ENCODE measurements at places on chromosomes 4 and X.

GRCh38 chr4:1720163-1720983 lies 750 bp downstream of the TMEM129 start:
- no peak for DNase-seq

DNA sequence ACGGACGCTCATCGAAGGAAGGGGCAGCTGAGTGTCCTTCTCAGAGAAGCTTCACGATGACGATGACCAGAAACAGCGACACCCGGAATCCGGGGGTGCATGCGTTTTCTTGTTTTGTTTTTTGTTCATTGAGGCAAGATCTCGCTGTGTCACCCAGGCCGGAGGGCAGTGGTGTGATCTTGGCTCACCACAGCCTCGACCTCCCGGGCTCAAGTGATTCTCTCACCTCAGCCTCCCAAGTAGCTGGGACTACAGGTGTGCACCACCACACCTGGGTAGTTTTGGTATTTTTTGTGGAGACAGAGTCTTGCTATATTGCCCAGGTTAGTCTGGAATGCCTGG lies 19.8 kb downstream of the DGKQ start:
- no peak for DNase-seq

GRCh38 chr4:146978641-146979040 lies 33.0 kb upstream of the TTC29 start:
- DNase-seq, result no peak

DNA sequence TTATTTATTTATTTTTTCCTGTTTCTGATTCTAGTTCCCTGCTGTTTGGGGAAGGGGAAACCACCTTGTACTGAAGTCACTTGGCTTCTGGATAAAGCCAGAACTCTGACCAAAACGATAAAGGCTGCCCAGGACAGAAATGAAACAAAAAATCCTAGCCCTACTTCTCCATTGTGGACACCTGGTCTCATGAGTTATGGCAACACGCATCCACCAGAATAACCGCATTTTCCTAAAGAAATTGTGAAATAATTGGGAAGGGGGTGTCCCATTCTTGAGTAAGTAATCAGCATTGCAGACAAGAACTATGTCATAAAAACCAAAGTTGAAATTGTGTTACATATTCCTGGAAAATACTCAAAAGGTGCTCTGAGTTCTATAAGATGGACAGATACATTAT lies 42.1 kb downstream of the SLC9A7 start:
- DNase-seq, result no peak

DNA sequence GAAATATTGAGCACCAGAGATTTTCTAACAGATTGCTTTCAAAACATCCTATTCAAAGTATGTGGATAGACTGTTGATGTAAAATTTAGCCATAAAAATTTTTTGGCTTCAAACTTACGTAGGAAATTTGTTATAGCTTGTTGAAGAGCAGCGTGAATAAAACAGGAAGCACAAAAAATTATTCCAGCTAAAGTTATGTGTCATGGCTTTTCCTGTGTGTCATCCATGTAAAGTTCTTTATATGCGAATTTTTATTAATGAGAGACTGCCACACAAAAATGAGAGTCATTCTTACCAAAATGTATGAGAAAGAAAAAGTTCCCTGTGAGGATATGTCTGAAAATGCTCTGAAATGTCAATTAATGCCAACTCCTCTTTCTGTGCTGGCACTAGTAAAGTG lies 19.5 kb downstream of the EPGN start:
- DNase-seq, result no peak

DNA sequence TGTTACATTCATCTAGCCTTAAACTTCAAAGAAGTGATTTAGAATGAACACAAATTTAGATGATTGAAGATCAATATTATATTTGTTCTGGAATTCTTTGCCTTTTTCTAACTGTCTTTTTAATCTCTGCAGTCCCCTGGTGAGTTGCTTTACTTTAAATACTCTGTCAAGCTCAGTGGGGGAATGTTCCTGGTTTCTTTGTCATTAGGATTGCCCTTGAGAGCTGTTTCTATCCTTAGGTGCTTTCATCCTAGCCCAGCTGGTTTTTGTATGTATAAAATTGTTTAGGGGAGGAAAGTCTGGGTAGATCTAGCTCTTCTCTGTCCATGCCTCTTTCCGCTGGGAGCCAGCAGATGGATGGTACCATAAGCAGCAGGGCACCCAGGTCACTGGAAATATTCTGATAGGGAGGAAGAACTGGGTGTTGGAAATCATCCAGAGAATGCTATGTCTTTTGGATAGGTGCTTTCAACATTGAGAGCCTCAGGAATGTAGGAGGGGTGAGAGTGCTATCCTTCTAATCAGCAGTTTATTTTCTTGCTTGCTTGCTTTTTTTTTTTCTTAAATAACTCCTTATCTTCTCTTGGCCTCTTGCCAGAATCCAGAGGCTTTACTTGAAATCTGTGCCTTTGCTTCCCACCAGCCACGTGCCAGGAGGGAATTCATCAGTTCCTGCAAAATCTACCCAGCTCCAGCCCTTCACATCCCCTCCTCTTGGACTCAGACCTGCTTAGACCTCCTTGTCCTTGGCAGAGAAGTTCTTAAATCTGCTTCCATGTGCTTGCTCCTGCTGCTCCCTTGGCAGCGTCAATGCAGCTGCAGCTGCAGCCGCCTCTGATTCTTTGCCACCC lies 215.3 kb upstream of the ANXA3 start:
- no peak for DNase-seq

DNA sequence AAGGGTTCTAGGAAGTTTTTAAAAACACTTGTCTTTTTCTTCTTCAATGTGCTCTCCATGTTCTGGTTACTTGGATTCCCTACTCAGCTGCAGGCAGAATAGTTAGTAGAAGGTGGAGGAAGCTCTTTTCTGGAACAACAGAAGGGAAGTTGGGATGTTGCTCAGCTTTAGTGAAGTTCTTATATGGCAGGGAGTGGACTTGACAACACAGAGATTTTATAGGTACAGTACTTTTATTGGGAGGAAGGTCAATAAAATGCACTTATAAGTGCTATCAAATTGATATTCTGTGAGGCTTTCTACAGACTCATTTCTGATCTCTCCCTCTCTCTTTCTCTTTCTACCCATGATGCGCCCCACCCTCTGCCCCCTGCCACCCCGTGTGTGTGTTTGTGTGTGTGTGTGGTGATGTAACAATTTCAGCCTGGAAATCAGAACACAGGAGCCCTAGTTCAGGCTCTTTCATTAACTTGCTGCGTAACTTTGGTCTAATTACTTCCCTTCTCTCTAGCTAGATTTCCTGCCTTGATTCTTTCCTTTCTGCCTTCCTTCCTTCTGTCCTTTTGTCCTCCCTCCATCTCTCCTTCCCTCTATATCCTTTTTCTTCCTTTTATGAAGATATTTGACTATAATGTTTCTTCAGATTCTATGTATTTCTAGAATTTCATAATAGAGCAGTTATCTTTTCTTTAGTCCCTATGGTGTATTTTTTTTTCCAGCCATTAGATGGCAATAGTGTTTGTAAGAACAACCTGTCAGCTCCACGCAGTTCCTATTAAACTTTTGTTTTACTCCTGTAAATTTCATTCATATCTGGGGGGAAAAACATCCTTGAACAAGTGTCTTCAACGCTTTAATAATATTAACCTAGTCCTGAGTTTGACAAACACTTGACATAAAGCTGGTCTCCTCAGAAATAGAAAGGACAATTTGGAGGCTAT lies 37.1 kb downstream of the HEPH start:
- no peak for DNase-seq

- DNase-seq, result no peak
These were observed 9.9 kb downstream of the ASMTL start for GRCh38 chrX:1442724-1443367.

GRCh38 chr4:185896817-185897488 lies 85.0 kb upstream of the SORBS2 start:
- DNase-seq, result no peak

GRCh38 chr4:814312-814850 lies 11.5 kb downstream of the CPLX1 start:
- no peak for DNase-seq

GRCh38 chr4:39569209-39569608 lies 42.0 kb upstream of the UGDH start:
- no peak for DNase-seq

GRCh38 chr4:24642981-24643547 lies 58.7 kb upstream of the DHX15 start:
- no peak for DNase-seq

DNA sequence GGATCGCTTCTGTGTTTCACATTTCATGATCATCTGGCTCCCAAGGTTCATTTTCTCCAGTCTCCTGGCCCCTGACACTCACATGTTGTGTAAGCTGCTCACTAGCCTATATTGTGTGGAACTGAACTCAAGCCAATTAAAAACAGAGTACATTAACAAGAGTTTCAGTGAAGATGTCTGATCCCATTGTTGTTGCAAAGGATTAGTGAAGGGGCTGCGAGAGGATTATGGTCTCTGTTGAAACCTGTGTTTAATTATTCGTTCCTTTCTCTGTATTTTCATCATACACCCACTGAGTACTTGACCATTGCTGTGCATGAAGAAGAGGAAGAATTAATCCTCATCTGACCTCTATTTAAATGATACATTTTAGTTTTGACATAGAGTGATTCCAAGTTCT lies 54.7 kb downstream of the AFF2 start:
- DNase-seq, result no peak

GRCh38 chrX:42443267-42443666 lies 334.7 kb downstream of the PPP1R2C start:
- DNase-seq, result no peak

- no peak for DNase-seq
These were observed 70.6 kb downstream of the TRAPPC11 start for GRCh38 chr4:183729430-183730328.

DNA sequence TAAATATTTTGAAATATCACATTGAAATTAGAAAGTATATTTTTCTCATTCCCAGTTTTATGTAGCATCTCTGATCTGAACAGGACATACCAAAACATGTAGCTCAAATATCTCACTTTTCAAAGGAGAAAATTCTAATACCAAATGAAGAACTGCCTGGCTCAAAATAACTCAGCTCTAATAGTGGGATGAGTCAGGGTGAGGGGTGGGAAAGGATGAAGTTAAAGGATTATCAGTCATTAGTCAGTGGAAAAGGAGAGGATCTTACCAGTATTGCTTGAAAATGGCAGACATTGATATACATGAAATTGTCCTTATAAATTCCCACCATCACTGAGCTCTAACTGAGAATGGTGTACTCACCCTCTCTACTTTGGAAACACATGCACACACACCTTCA lies 803.2 kb downstream of the RAPGEF2 start:
- no peak for DNase-seq

GRCh38 chr4:151035328-151035727 lies 20.2 kb upstream of the LRBA start:
- DNase-seq, result no peak

GRCh38 chrX:50188859-50189600 lies 11.8 kb downstream of the AKAP4 start:
- no peak for DNase-seq

DNA sequence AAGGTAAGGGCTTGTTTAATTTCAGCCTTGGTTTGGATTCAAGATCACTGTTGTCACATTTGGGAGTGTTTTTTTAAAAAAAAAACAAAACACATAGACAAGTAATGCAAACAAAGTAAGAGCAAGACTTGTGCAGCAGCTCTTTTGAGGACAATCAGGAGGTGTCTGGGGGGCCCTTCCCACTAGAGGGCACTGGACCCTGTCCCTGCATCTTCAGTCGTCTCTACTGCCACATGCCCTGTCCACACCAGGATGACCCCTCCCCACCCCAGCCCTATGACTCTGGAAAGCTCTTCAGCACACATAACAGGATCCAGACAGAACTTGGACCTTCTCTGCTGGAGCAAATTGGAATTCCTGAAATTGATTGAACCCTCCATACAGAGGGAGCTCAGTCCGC lies 71.0 kb downstream of the USP46 start:
- no peak for DNase-seq

- DNase-seq, result no peak
These were observed 9.9 kb downstream of the MMRN1 start for GRCh38 chr4:89904524-89904923.

- DNase-seq, result no peak
These were observed 93.8 kb downstream of the DHRSX start for GRCh38 chrX:2406891-2407518.
